ENCODE measurements at places on chromosomes 12 and 14.

DNA sequence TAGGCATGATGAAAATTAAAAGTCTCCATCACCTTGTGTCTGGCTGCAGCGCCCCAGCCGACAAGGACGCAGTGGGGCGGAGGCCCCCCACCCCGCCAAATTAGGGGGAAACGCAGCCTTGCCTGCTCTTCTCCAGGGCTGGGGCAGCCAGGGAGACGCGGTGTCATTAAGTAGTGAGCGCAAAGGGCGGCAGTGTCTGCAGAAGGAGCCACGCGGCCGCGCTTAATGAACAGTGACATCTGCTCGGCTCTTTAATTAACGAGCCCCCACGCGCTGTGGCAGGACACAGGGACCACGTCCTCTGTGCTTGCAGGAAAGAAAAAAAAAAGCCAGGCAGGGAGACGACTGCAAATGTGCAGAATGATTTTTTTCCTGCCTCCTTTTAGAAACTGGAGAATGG, 93.4 kb upstream of the NCOR2 start:
- DNase-seq = no peak

DNA sequence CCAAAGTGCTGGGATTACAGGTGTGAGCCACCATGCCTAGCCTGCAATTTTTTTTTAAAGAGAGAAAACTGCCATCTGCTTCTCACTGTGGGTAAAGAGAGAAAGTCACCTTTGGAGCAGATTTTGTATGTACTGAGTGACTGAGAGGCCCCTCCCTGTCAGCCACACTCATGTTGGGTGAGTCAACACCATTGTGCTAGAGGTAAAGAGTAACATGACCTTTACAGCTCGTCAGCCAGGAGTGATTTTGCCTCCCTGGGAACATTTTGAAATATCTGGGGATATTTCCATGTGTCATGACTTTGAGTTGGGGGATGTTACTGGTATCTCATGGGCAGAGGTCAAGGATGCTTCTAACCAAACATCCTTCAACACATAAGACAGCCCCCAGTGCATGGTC, 115.2 kb downstream of the KSR2 start:
- DNase-seq = no peak

GRCh38 chr14:50631408-50631821, 36.7 kb downstream of the SAV1 start:
- no peak for DNase-seq

- no peak for DNase-seq
Measured at GRCh38 chr14:65465584-65465983, 53.1 kb downstream of the FUT8 start.

GRCh38 chr12:8890313-8891085, 23.8 kb upstream of the PHC1 start:
- peak; percentile 71 for DNase-seq

GRCh38 chr14:94008234-94008633, 11.1 kb downstream of the CCDC197 start:
- DNase-seq = no peak

GRCh38 chr12:3520711-3521110, 29.7 kb downstream of the PRMT8 start:
- no peak for DNase-seq

DNA sequence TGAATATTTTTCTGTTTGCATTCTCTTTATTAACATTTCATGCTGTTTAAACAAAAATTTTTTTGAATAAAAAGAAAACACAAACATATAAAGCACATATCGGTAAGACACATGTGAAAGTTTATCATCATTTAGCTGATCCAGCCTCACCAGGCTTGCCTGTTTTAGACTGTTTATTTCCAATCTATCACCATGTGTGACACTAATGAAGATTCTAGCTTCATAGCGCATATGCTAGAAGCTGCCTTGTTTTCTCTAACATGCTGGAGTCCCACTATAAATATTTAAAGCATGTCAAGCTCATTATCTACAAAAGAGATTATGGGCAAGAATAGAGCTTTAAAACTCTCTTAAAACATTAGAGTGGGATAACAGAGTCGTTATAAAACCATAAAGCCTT, 25.4 kb upstream of the ADAMTS20 start:
- DNase-seq = no peak

DNA sequence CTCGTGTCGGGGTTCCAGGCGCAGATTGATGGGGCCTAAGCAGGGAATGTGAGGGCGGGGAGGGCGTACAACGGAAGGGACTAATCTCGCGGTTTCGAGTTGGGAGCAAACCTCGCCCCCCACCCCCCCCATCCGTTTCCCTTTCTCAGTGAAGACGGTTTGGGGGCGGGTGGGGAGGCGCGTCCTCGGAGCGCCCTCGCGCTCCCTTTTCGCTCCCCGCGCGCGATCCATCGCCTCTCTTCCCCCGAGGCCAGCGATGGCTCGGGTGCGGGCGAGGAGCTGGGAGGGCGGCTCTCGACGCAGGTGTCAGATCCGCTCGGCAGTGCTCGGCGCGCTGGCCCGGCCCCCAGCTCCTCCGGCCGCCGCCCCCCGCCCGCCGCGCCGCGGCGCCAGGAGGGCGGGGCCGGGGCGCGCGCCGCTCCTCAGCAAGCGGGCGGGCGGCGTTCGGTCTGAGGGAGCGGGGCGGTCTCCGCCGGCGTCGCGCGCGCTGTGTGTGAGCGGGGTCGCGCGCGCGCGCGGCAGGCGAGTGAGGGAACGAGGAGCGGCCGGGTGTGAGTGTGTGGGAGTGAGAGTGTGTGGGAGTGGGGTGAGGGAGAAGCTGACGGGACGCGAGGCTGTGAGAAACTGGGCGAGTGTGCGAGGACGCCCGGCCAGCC, at the start of gene RIMKLB:
TSS of gene RIMKLB (plus strand) at position 516 of the 656 bp plus-strand sequence. CDS start 15,876 bp downstream, outside the sequence.
- DNase-seq = peak; percentile 95

GRCh38 chr12:96045566-96045965, 10.2 kb upstream of the LTA4H start:
- DNase-seq = peak; percentile 70

DNA sequence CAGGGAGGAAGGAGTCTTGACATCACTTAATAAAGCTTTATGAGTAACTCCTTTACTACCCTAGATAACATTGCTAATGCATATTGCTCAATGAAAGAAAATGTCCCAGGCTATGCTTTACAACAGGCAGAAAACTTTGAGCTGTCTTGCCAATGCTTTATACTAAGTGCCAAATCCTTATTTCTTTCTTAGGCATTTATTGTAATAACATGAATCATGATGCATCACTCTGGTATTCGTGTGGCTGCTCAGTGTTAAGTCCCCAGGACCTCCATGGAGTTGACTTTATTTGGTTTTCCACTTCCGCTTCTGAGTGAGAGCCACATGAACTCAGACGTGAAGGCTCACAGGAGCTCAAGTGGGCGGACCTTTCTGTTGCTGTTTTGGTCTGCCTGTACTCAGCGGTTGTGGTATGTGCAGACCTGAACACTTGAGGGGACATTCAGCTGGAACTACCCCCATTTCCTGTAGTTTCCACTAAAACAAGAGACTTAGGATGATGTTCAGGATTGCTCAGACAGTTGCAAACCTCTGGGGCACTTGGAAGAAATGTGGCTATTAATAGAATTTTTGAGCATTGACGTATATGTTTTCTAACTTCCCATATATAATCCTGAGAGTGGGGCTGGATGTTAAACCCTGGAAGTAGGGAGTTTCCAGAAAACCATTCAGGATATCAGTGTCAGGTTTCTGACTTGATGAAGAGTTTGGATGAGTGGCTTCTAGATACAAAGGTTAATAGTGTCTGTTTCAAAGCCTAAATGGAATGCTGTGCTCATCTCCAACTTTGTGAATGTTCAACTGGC, 258.6 kb downstream of the MSRB3 start:
- no peak for DNase-seq

DNA sequence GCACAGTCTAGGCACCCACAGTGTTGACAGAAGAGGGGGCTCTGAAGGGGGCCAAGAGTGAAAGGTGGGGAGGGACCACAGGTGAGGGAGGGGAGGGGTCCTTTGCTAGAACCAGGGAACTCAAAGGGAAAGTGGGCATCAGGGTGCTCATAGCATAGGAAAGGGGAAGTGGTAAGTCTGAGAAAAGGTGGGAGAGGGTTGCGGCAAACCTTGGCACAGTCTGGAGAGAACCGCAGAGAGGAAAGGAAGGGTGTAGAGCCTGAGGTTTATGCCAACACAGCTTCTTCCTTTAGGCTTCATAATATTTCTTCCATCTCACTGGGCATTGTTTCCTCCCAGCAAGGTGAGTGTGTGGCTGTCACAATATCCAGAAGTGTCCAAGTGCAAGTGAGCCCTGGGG, 11.5 kb upstream of the PLEK2 start:
- no peak for DNase-seq

DNA sequence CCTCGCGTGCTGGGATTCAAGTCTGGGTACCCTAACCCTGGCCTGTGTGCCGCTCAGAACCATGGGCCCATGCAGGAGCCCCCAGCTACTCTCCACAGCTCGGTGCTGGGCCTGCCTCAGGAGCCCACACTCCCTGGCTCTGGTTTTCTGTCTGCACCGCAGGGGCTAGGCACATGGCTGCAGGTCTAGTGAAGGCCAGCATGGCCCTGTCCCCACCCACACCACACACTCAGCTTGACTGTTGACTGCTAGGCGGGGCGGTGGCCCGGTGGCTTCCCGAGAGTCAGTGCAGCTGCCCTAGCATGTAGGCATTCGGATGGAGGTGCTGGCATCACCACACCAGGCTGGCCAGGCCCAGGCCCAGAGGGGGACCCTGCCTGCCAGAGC, 7.9 kb downstream of the INF2 start:
- DNase-seq = no peak

DNA sequence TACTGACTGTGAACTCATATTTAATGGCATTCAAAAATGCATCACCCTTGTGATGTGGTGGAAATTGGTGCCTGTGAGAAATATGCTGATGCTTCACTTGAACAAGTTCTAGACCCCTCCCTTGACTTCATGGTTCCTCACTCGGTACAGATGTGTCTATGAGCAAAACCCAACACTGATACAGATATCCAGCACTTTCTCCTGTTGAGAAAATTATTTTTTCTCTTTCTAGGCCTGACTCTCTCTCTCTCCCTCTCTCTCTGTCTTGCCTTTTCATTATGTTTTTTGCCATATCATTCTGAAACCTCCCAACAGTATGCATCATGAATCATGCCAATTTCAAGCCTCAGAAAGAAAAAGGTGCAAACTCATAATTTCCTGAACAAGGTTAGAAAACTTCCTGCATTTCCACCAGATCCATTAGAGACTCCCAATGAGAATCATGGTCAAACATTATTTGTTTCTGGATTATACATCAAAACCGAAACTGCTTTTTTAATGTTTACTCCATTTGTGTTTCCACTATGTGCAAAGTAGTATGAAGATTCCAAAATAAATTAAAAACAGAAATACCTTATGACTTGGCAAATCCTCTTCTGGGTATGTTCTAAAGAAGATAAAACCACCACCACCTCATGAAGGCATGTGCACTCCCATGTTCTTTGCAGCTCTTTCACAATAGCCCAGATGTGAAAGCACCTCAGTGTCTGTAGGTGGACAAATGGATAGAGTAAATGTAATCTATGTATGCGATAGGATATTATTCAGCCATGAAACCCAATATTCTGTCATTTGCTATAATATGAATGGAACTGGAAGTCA, 543.6 kb downstream of the TMEM121 start:
- no peak for DNase-seq

GRCh38 chr14:96925422-96925821, 128.2 kb downstream of the VRK1 start:
- DNase-seq = no peak

DNA sequence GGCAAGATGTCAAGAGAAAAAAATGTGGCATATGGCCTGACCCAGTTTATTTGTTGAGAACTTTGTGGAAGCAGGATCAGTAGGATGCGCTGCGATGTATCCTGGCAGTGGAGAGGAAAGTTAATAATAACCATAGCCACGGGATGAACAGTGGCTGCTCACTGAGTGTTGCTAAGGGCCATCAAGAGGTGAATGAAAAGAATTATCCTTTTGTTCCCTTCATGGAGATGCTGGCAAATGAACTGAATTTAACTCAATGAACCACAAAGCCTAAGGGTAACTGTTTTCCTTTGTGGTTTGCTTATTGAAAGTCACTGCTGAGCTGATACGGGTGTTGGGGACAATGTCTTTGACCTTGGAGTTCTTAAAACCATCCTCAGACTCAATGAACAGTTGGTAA, 476.5 kb downstream of the APAF1 start:
- no peak for DNase-seq

DNA sequence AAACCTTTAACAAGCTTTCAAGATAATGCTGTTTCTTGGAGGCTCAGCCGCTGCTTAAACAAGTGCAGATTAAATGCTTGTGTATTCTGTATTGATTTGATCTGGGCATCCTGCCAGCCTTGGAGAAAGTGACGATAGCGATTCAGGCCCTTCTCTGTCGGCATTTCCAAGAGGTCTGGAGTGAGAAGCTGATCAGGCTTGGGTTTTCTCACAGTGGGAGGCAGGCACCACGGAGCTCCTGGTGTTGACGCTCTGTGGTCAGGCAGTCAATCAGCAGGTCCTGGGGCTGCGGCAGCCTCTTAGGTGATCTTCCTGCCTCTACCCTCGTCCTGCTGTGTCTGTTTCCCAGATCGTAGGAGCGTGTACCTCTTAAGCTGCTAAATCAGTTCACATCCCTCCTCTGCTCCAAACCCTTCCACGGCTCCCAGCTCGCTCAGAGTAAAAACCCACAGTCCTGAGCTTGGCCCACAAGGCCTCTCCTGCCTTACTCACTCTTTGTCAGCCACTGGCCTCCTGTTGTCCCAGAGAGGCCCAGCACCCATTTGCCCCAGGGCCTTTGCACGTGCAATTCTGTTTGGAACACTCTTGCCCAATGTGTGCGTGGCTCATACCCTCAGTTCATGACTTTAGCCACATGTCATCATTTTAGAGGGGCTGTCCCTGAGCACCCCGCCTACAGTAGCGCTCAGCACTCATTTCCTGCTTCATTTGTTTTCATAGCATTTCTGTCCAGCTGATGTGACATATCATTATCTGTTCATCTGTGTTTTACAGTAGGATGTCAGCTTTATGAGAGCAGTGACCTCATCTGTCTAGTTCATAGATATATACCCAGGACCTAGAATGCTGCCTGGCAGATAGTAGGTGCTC, 155.4 kb downstream of the AACS start:
- no peak for DNase-seq
